H1 (cell line): ENCODE measurements at places on chromosomes 6 and 20.

DNA sequence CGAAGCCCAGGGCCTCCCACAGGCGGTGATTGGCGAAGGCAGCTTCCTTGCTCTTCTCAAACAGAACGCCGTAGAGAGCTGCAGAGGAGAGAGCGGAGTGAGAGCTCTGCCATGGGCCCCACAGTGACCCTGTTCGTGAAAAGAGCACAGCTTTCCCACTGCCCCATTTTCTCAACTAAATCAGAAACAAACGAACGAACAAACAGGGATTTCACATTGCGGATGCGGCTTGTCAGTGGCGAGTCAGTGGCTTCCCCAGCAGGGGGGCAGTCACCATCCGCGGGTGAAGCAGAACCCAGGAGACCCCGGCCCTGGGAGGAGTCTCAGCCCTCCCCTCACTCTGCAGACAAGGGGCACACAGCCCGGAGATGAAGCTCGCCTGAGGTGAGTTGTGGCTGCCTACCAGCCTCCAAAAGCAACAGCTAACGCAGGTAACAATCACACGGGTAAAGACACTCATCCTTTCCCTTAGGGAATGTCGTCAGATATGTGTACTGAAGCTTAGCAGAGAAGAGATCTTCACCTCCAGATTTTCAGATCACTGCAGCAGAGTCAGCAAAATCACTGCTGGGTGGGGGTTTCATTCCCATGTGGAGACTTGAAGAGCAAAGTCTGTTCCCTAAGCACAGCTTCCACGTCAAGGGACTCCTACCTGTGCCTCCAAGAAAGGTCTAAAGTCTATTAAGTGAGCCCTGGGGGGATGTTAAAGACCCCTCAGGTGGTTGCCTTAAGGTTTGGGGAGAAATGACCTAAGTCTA is 51.2 kb upstream of the GPR31 start:
- DNase-seq: no peak
- no peaks in the 10 kb centered on the region for H3K36me3 ChIP-seq
- H3K27ac ChIP-seq: no peak overlapping the region
- H3K27me3 ChIP-seq: no peaks in the 10 kb centered on the region

DNA sequence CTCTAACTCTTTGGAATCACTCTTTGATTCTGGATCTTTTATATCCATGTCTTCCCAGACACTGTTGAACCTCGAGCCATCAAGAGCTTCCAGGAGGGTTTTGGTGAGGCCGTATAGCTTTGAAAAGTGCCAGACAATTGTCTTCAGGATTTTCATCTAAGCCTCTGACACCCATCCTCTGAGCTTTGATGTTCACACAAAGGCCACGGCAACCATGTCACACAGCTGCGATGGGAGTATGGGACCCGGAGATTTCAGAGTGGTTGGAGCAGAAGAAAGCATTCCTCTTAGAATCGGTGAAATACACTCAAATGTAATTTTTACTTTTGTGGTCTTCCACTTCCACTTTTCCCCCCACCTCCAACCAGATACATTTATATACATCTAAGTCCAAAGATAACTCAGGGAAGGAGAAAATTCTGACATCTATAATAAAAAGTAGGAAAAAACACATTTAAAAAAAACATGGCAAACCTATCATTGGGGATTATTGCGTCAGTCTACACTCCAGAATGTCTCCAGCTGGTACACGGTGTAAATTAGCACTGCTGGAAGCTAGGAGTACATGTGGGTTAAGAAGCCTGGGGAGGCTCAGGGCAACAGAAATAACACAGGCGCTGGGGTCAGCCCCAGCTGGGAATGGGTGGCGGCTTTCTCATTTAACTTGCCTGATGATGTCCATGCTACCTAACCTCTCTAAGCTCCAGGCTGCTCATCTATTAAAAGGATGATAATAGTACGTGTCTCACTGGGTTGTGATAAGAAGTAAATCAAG is 92.7 kb downstream of the LY86 start:
- DNase-seq: no peak
- H3K36me3 ChIP-seq: no peaks in the 10 kb centered on the region
- H3K4me1 ChIP-seq: peaks cover 7% of the 10 kb centered on the region
- H3K27ac ChIP-seq: no peak overlapping the region
- no peak overlapping the region for H3K4me3 ChIP-seq

GRCh38 chr20:33990075-33990474 is 3.6 kb upstream of the RALY start:
- DNase-seq: no peak
- H3K27ac ChIP-seq: no peak overlapping the region
- no peak overlapping the region for H3K4me3 ChIP-seq
- peaks cover 6% of the 10 kb centered on the region for H3K4me1 ChIP-seq
- no peaks in the 10 kb centered on the region for H3K27me3 ChIP-seq

DNA sequence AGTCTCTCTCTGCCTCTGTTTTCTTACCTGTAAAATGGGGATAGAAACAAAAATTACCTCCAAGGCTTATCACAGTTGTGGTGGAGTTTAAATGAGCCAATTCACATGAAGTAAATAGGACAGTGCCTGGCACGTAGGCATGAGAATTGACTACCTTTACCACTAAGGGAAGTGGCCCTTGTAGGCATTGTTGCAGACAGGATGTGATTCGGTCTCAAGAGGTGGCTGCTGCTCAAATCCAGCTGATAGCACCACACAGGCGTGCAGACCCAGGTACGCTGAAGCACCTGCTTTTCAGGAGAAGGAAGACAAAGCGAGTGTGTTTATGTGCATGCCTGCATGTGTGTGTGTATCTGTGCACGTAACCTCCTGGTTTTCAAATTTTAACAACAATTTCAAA is 108.6 kb downstream of the EYA2 start:
- no peaks in the 10 kb centered on the region for H3K27me3 ChIP-seq
- H3K36me3 ChIP-seq: no peaks in the 10 kb centered on the region
- H3K4me3 ChIP-seq: no peak overlapping the region
- H3K4me1 ChIP-seq: peaks cover 7% of the 10 kb centered on the region
- H3K27ac ChIP-seq: no peak overlapping the region

DNA sequence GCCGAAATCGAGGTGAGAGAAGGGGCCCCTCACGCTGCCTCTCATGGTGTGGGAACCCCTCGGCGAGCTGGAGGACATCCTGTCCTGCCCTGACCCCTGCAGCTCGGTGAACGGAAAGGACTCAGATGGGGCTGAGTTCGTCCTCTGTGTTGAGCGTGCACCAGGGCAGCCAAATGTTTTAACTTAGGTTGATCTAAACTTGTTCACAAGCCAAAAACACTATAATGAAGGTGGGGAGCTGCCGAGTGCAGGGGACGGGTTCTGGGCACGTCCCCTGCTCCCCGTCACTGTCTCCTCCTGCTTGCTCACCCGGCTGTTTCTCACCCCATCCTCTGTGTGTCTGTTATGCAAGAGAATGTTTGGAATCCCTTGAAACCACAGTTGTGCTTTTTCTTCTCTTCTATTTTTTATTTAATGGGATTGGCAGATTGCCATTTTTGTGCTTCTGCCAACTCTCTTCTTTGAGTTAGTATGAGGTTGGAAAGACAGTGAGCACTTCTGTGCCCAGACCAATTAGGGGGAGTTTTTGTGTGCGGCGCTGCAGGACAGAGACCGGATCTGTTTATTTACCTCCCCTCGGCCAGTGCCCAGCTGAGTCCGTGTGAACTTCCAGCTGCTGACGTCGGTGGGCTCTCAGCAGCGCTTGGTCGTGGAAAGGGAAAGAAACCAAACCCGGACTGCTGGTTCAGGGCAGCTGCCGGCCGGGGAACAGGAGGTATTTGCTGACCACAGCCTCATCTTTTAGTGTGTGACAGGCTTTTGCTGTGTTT is 158.1 kb downstream of the DTNBP1 start:
- no peak overlapping the region for H3K27ac ChIP-seq
- no peaks in the 10 kb centered on the region; the same call in 1 of the 2 replicates for H3K27me3 ChIP-seq
- peaks cover 2% of the 10 kb centered on the region for H3K4me1 ChIP-seq
- DNase-seq: no peak

DNA sequence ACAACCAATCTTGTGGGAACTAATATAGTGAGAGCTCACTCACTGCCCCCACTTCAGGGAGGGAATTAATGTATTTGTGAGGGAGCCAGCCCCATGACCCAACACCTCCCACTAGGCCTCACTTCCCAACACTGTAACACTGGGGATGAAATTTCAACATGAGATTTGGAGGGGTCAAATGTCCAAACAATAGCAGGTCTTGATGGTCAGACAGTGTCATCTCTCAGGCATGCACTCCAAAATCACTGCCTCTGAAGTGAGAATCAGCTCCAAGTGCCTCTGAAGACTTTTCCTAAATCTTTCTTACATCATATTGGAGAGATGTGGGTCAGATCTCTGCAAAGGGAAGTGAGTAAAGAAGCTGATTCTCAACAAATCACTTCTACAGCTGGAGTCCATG is 13.8 kb upstream of the SAYSD1 start:
- no peaks in the 10 kb centered on the region for H3K36me3 ChIP-seq
- no peak overlapping the region for H3K27ac ChIP-seq
- H3K4me3 ChIP-seq: no peak overlapping the region
- DNase-seq: no peak
- peaks cover 1% of the 10 kb centered on the region for H3K27me3 ChIP-seq
- H3K4me1 ChIP-seq: no peaks in the 10 kb centered on the region

DNA sequence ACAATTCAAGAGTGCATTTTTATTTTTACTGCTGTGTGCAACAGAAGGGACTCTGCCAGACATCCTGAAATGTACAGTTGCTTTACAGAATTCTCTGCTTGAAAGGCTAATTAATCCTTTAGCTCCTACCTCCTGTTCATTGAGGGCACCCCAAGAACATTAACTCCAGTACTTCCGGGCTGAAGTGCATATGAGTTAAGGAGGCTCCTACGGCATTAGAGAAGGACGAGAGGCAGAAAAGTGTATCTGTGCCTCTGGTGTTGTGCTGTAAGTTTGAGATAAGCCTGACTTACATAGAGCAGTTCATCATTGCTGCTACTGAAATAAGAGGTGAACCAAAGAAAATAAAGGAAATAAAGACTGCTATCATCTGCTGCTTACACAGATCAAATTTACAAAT is 609.3 kb upstream of the ADGRB3 start:
- peaks cover 1% of the 10 kb centered on the region for H3K27me3 ChIP-seq
- no peaks in the 10 kb centered on the region for H3K36me3 ChIP-seq
- no peak overlapping the region for H3K27ac ChIP-seq
